ENCODE measurements at places on chromosomes 7 and 10.

- DNase-seq = no peak
These were observed 84.5 kb upstream of the DYNC1I1 start for GRCh38 chr7:95687759-95688343.

DNA sequence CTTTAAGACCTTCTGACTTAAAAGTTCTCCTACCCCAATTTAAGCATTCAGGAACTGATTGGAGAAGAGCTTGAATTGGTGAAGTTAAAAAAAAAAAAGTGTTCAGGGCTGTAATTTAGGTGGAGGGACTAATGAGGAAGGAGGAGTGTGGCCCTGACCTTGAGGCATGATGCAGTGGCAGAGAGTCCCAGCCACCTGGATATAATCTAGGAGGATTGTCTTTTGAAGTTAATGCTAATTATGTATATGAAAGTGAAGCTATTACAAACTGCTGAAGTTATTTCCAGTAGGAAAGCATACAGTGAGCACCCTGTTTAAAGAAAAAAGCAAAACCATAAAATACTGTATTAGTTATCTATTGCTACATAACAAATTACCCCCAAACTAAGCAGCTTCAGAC, 31.5 kb downstream of the ADD3 start:
- no peak for DNase-seq

DNA sequence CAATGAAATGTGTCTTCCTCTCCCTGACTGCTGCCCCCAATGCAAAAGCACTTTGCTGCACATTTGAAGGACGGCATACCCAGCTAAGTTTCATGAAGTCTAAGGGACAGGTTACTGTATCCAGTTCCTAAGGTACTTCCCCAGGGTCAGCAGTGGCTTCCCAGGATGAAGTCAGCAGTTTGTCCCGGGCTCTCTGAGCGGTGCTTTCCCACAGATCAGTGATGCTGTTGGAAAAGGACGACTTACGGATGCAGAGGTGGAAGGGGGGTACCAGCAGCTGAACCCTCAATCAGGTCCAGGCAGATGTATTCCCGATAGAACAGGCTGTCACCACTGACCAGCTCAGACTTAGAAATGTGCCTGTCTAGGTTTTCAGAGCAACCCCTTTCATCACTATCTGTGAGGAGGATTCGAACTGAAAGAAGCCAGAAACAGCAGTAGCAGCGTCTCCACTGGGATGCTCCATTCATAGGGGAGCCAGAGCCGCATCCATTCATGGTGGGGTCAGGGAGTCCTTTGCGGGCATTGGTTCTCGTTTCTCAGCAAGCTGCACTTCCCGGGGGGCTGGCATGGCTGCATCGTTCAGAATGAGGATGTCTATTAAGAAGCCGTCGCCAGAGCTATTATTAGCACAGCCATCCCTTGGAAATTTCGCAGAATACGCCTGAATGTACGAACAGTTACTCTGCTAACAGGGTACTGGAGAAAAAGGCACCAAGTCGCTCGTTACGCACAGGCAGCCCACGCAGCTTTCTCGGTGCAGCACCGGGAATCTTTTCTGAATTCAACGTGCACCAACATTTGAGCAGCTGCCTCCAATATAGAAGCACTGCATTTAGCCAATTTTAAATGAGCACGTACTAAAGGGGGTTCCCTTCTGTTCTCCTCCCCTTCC, 303.7 kb downstream of the PRPF18 start:
- DNase-seq = no peak

GRCh38 chr7:3201306-3201705, 99.7 kb upstream of the SDK1 start:
- no peak for DNase-seq

- DNase-seq = peak; percentile 73
These were observed 15.1 kb upstream of the ATE1 start for GRCh38 chr10:121942749-121943416.

DNA sequence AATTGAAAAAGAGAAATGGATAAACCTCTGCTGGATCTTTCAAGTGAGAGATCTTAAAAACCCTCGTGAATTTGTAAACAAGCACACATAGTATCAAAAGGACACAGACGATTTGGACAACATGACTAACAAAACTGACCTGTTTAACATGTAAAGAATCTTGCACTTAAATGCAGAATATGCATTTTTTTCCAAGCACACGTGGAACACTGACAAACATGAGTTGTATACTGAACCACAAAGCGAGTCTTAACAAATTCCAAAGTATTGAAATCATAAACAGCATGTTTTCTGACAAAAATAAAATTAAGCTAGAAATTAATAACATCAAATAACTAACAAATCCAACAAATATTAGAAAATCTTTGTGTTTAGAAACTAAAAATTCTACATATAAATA, 65.0 kb upstream of the ZNF746 start:
- DNase-seq = peak; percentile 66

DNA sequence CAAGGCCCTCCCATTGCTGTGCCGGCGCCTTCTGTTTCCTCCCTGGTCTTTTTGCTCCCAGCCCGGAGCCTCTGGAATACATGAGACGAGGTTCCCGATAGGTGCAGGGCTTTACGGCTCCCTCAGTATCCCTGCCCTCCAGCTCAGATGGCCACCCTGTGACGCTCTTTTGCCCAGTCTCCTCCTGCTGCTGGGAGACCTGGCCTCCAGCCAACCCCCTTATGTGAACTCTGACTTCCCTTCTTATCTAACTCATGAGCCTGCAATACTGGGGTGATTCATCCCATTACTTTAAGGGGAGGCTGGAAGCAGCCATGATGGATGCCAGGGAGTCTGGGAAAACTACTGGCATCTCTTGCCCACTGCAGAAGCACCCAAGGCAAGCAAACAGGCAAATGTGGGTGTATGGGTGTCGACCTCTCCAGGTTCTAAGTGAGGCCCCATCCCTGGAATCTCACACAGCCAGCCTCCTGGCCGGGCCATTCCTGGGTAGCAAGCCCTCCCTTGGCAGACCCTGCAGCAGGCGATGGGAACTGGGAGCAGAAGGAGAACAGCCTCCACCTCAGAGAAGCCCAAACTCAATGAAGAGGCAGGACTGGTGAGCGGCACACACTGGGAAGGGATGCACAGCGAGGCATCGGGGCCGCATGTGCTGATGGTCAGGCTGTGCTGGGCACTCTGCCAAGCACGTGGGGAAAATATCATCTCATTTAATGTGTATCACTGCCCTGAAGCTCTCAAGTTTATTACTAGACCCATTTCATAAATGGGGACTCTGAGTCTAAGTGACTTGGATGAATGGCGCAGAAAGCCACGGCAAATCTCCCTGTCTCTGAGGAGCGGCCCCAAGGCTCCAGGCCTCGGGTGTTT, 97.5 kb downstream of the FAM53B start:
- DNase-seq = peak; percentile 35

DNA sequence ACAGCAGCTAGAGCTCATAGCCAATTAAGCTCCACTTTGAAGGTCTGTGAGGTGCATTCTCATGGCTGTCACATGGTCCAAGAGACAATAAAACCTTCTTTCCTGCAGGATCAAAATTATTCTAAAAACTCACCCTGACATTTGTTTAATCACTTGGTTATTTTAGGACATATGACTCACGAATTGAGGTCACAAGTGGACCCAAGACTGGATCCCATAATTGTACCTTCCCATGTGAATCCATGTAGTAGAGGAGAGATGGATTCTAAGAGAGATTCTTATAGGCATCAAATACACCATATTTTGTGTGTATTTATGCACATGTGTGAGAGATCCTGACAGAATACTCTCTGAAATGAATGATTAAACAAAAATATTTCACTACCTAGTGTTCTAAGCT, 18.1 kb downstream of the POLR1F start:
- no peak for DNase-seq

DNA sequence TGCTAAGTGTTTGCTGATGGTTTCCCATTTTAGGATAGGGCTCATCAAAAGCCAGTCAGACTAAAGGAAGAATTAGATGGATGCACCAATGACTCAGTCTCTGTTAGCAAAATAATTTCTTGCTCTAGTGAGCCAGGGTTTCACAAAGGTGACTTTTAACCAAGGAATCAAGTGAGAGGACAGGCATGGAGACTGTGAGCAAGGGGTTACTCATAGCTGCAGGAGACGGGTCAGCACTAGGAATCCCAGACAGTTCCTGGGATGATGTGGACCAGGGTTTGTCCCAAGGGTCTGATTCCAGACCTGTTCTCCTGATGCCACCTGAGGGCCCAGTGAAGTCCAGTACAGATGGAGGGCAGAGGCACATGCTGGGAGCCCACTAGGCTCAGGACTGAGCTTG, 138.1 kb downstream of the NOC3L start:
- DNase-seq = no peak

DNA sequence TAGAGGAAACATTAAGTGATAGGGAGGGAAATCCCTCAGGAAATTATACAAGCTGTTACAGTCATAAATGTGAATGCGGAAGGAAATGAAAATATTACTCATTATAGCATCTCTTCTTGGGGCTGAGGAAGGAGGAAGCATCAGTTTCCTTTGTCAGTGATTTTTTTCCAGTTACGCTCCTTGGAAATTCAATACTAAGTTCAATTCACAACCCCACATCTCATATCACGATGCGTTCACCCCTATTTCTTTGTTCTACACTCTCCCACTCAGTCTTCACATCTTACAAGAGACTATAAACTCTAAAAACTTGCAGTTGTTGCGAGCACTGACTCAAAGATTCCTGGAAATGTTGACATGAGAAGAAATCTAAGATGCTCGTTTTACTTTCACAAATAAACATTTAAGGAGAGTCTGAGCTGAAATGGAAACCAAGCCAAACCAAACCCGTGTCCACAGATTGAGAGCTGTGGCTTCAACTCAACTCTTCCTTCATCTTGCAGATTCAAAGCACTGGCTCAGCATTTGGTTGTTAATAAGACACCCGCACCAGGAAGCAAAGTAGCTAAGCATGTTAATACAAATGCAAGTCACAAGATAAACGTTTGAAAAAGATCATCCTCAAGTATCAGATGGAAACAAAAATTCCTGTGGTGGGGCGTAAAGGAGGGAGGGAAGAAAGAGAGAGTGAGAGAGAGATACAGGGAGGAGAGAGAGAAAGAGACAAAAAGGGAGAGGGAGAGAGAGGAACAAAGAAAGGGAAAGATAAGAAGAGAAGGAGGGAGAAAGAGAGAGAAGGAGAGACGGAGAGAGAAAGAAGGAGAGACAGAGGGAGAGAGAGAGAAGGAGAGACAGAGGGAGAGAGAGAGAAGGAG, 150.0 kb upstream of the RSU1 start:
- no peak for DNase-seq

DNA sequence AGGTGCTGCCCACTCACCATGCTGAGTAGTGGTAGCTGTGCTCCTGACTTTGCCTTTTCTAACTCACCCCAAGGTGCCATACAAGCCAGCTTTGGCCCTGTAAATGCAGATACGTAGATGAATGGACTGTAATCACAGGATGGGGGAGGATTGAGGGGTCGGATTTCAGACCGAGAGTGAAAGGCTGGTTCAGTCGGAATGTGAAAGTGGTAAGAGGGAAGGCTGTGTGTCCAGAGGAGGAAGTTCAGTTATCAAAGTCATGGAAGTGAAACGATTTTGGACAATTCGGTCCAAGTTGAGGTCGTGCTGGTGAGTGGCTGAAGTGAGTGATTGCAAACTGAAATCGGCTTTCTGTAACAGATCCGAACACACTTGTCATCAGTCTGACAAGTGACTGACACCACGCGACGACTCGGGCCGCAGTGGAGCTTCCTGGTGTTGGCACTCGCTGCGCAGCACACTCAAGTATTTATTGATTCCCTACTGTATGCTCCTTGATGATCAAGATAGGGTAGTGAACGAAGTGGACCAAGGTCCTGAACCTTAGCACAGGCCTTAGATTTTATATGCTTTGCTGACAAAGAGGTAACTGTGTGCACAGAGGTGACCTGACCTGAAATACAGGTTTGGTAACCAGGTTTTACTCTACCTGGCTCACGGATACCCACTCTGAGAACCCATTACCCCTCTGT, 10.5 kb downstream of the ZNF282 start:
- DNase-seq = no peak

DNA sequence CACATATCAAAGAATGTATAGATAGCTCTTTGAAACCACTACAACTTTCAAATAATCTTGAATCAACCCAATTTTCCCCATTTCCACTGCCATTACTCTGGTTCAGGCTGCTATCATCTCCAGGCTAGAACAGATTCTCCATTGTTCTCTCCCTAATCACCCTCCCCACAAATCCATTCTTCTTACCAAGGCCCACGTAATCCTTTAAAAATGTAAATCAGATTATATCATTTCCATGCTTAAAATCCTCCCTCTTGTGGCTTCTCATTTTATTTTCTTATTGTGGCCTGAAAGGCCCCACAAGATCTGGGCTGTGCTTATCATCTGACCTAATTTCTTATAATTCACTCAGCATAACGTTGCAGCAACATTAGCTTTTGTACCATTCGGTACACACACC, 3.0 kb upstream of the PON1 start:
- no peak for DNase-seq

Measured in non-pigmented ciliary epithelial cell (primary cell).